ENCODE measurements at places on chromosomes 12 and 14.

GRCh38 chr14:50417853-50418252 lies 21.2 kb upstream of the CDKL1 start:
- DNase-seq: no peak

DNA sequence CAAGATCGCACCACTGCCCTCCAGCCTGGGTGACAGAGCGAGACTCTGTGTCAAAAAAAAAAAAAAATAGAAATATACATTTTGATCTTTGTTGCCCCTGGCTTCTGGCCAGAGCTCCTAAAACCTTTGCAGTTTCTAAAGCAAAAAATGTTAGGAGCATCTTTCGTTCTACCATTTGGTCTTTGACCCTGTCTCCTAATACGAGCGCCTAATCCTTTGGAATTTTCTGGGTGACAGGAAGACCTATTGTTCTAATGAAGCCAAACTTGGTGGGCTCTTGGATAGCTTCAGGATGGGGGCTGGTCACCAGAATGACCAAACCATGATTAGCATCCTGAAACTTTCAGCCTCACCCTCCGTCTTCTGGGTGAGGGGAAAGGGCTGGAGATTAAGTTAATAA lies 32.3 kb upstream of the CLIP1 start:
- no peak for DNase-seq

DNA sequence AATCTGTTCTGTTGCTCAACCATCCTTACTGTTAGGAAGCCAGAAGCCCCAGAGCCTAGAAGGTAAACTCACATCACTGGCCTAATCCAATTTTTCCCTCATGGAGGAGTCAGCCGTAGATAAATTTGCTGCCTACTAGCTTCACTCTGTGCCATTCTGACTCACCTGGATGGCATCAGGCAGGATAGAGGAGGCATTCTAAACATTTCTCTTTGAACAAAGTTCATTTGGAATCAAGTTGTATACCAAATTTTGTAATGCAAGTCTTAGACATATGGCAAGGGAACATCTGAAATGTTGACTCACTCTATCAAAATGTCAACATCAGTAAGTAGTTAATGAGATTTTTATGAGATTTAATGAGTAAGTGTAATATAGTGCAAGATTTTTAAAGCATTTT lies 13.6 kb upstream of the TBC1D30 start:
- DNase-seq: no peak

DNA sequence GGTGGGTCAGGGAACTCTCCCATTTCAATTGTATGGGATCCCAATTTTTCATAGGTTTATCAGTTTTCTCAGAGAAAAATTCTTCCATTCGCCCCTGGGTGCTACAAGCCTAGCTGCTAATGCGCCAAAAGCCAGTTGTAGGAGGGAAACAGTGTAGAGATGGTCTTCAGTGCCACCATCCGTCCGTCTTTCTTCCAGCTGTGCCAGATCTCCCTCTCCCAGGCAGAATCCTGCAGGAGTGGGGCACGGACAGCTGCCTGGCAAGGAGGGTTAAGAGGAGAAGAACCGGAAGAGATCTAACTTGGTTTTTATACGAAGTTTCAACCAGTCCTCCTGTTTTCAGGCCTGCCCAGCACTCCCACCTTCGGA lies 38.9 kb upstream of the FUT8 start:
- DNase-seq: no peak

GRCh38 chr12:63808631-63809030 lies 28.9 kb downstream of the RXYLT1 start:
- DNase-seq: no peak

- no peak for DNase-seq
Observed at GRCh38 chr12:32558903-32559302, 120.2 kb upstream of the DNM1L start.

DNA sequence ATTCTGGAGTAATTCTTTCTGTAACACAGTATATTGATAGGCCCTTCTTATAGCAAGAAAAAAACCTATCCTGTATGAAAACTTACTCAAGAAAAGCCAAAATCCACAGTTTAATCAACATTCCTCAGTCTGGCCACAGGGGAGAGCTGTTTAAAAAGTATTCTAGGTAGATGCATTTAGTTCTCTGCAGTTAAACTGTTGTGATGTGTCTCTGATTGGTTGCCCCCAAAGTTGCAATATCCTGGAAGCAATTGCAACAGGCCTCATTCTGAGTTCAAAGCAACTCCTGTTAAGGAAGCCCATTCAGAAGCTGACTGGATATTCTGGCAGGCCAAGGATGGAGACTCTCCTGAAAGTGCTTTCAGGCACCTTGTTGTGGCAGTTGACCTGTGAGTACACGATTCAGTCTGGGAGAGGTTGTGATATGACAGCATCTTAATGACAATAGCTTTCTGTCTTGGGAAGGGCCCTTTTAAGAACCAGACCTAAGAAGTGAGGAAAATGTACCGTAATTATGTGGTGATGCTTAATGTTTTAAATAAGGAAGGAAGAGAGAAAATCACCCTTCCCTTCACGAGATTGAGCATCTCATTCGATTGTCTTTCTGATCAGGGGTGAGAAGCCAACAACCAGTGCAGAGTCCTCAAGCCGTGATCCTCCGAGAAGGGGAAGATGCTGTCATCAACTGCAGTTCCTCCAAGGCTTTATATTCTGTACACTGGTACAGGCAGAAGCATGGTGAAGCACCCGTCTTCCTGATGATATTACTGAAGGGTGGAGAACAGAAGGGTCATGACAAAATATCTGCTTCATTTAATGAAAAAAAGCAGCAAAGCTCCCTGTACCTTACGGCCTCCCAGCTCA lies 420.7 kb downstream of the DAD1 start:
- no peak for DNase-seq

DNA sequence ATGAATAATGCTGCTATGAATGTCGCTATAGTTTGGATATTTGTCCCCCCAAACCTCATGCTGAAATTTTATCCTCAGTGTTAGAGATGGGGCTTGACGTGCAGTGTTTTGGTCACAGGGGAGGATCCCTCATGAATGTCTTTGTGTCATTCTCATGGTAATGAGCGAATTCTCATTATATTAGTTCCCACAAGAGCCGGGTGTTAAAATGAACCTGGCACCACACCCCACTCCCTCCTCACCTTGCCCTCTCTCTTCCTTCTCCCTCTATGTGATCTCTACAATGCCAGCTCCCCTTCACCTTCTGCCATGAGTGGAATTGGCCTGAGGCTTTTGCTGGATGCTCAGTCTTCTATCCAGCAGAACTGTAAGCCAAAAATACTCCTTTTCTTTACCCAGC lies 37.5 kb upstream of the YAF2 start:
- DNase-seq: no peak

DNA sequence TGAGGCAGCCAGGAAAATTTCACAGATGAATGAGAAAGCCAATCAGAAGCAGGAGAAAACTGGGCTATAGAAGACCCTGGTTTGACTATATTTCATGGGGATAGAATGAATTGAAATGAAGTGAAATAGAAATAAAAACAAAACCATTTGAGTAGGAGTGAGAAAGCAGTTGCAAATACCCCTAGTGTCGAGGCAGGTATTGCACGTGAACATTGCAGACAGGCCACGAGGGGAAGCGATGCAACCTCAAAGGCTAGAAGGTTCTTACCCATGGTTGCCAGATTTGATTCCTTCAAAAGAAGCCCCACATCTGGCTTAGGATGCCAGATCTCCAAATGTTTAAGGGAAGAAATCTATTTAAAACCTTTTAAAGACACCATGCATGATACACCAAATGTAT lies 648.9 kb downstream of the VRK1 start:
- DNase-seq: no peak

GRCh38 chr14:71684323-71684722 lies 247.9 kb upstream of the RGS6 start:
- no peak for DNase-seq

GRCh38 chr12:120439646-120440247 lies 1.8 kb downstream of the COX6A1 start:
- no peak for DNase-seq
